ENCODE measurements at places on chromosomes 5 and 9.

DNA sequence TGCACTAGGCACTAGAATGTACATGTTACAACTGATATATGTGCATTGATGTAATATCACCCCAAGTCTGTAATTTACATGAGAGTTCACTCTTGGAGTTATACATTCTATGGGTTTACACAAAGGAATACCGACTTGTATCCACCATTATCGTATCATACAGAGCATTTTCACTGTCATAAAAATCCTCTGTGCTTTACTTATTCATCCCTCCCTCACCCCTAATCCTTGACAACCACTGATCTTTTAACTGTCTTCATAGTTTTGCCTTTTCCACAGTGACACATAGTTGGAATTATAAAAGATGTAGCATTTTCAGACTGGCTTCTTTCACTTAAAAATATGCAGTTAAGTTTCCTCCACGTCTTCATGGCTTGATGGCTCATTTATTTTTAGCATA lies 11.1 kb upstream of the RFK start:
- DNase-seq, result no peak

DNA sequence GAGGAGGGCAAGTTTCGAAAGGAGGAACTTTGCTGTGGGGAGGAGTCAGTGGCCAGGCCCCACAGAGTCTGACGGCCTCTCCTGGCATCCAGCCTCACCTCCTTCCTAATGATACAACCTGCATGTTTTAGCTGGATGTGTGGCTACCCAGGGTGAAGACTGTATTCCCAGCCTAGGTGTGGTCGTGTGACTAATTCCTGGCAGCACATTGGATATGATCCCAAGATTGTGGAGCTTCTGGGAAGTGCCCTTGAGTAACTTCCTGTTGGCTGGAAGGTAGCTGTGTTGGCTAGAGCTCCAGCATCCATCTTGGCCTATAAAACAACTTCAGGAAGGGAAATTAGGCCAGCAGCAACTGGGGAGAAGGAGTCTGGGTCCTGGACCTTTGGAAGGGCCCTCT lies 19.0 kb upstream of the LPCAT1 start:
- no peak for DNase-seq

DNA sequence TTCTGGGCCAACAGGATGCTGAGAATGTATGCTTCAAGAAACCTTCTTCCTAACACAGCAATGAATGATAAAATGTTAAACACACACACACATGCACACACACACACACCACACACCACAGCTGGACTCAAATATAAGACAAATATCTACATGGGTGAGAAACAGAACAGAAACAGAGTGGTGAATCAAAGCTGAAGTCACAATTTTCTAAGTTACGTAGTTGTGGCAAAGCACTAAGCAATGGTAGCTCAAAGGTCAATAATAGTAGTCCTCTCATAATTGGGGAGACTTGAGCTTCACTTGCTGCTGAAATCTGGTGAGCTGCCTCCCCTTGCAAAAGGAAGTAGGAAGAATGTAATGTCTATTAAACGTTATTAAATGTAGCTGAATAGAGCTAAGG lies 33.7 kb upstream of the ITGA1 start:
- DNase-seq, result no peak

DNA sequence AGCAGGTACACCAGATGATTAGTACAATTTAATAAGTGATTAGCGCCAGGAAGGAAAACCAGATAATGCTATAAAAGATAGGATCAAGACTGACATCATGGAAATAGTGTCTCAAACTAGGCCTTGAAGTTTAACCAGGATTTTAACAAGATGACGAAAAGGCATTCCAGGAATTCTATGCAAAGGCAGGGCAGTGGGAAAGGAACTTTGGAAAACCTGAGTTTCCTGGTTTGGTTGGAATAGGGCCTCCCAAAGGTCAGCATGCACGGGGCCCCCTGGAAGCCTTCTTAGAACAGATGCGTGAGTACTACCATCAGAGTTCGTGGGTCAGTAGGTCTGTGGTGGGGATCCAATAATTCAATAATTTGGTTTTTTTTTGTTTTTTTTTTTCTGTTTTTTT lies 935.2 kb upstream of the DMAC1 start:
- DNase-seq, result no peak

DNA sequence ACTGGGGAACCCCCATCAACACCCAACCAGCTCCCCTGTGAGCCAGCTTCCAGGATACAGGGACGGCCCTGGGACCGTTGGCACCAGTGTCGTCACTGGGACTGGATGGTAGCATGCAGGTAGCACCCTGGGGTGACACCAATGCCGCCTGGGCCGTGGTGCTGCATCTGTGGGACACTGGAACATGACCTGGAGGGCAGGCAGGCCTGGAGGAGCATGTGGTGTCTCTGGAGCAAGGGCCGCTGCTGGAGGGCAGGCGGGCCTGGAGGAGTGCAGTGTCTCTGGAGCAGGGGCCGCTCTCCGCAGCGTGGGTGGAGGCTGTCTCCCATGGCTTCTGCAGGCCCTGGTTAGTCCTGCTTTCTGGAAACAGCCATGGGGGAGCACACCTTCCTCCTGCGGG lies 13.1 kb downstream of the LPCAT1 start:
- no peak for DNase-seq

DNA sequence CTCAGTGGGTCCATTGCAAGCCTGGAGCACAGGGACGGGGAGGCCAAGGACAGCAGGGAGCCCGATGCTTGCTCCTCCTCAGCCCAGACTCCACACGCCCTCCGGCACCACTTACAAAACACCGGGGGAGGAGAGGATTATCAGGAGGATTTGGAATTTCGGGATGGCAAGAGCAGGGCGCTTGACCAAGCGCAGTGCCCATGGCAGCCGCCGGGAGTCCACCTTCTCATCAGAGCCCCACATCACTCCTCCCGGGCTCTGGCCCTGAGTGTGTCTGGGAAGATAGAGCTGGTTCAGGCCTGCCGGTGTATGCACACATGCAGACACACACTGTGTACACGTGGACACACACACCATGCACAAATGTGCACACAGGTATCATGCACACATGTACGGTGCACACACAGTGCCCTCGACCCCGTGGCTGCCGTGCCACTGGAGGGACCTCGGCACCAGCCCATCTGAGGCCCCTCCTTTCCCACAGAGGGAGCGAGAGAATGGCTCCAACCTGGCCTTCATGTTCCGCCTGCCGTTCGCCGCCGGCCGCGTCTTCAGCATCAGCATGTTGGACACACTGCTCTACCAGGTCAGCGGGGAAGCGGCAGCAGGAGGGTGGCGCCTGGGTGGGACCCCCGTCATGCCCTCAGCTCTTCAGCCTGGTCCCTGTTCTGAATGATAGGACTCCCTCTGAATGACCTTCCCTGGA lies 81.7 kb downstream of the KCNT1 start:
- DNase-seq, result no peak

DNA sequence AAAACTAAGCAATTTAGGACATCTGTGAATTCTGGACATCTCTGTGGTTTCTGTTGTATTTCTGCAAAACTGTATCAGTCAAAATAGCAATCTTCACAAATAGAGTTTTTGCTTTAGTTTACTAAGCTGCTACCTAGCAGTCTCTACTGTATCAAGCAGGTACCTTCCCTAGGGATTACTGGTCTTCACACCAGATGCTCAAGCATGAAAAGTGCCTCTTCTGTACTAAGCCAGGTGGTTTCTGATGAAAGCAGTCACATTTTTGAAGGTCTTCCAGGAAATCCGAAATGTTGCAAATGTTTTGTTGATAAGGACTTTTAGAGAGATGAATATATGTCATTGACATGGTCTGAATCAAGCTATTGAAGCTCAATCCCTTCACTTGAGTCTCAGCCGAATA lies 540.0 kb downstream of the KCTD16 start:
- DNase-seq, result no peak

DNA sequence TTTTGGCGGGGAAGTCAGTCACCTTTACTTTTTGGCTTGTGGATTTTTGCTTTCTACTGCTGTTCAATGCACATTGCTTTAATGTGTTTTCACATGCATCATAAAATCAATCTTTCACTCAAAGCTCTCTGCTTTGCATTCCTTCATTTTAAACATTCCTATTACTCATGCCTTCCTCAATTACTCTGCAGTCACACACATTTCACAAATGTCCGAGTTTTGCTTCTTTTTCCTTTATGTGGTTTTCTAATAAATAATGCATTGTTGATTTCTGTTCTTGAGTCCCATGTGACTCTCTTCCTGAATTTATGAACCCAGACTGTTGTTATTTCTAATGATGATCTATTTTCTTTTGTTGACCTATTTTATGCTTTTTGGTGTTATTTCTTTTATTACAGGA lies 82.3 kb upstream of the EPB41L4B start:
- DNase-seq, result no peak

- no peak for DNase-seq
These were observed 40.7 kb downstream of the F2RL2 start for GRCh38 chr5:76582230-76583162.

- DNase-seq, result no peak
These were observed 72.4 kb upstream of the MPDZ start for GRCh38 chr9:13351778-13352386.

- no peak for DNase-seq
These were observed 29.0 kb upstream of the PAPPA start for GRCh38 chr9:116124472-116125040.

- DNase-seq, result no peak
These were observed 571.2 kb upstream of the DAB2 start for GRCh38 chr5:39995990-39996389.

GRCh38 chr5:169280696-169281095 lies 20.2 kb downstream of the SLIT3 start:
- DNase-seq, result no peak

GRCh38 chr5:89399548-89399947 lies 516.6 kb upstream of the MEF2C start:
- DNase-seq, result no peak

All from AG04449 (cell line).